Upper lobe of right lung (tissue), 1 donor: ENCODE measurements at places on chromosomes 5 and 9. TPM values are rescaled to one million over a fixed set of nuclear protein-coding genes. Genes with fewer than 3 reads are reported as not detected.

Gene DIPK1B
- total RNA-seq, result 17.7 TPM

DNA sequence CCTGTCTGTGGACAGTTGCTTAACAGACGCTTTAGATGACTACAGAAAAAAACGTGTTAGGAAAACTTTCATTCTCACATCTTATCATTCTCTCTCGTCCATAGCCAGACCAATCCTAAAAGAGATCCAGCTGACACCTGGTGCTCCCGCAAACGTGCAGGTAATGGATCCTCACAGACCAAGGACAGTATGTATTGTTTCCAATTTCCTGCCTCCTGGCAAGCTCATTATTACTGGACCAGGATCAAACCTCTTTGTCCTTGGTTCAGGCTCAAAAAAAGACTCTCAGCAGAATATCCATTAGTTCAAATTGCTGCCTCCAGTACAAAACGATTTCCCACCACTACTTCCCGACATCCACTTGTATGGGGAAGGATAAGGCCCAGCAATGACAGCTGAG is 62.4 kb downstream of the SERINC5 start:
- peak overlapping the region; percentile 49 for H3K27ac ChIP-seq
- no peaks in the 10 kb centered on the region for H3K36me3 ChIP-seq
- H3K4me3 ChIP-seq, result no peak overlapping the region

GRCh38 chr5:15073453-15073852 is 201.9 kb upstream of the ANKH start:
- no peaks in the 10 kb centered on the region for H3K27me3 ChIP-seq
- H3K36me3 ChIP-seq, result no peaks in the 10 kb centered on the region
- no peak overlapping the region for H3K27ac ChIP-seq
- DNase-seq, result no peak

- no peak for DNase-seq
- H3K27me3 ChIP-seq, result no peaks in the 10 kb centered on the region
- no peaks in the 10 kb centered on the region for H3K36me3 ChIP-seq
These were observed 5.8 kb downstream of the SREK1 start for GRCh38 chr5:66149950-66150349.

- H3K27me3 ChIP-seq, result no peaks in the 10 kb centered on the region
- H3K4me1 ChIP-seq, result no peaks in the 10 kb centered on the region
- no peaks in the 10 kb centered on the region for H3K36me3 ChIP-seq
- no peak overlapping the region for H3K4me3 ChIP-seq
- no peak overlapping the region for H3K27ac ChIP-seq
These were observed 13.3 kb upstream of the RECK start for GRCh38 chr9:36023260-36024048.

- no peak overlapping the region for H3K4me3 ChIP-seq
- no peak for DNase-seq
- H3K4me1 ChIP-seq, result no peaks in the 10 kb centered on the region
- H3K36me3 ChIP-seq, result no peaks in the 10 kb centered on the region
These were observed 416.1 kb upstream of the TRPC7 start for GRCh38 chr5:136781464-136781863.

- no peak for DNase-seq
- H3K4me1 ChIP-seq, result no peaks in the 10 kb centered on the region
- no peaks in the 10 kb centered on the region for H3K27me3 ChIP-seq
- no peak overlapping the region for H3K4me3 ChIP-seq
- no peaks in the 10 kb centered on the region for H3K36me3 ChIP-seq
These were observed 11.2 kb upstream of the GLDC start for GRCh38 chr9:6656614-6657300.

DNA sequence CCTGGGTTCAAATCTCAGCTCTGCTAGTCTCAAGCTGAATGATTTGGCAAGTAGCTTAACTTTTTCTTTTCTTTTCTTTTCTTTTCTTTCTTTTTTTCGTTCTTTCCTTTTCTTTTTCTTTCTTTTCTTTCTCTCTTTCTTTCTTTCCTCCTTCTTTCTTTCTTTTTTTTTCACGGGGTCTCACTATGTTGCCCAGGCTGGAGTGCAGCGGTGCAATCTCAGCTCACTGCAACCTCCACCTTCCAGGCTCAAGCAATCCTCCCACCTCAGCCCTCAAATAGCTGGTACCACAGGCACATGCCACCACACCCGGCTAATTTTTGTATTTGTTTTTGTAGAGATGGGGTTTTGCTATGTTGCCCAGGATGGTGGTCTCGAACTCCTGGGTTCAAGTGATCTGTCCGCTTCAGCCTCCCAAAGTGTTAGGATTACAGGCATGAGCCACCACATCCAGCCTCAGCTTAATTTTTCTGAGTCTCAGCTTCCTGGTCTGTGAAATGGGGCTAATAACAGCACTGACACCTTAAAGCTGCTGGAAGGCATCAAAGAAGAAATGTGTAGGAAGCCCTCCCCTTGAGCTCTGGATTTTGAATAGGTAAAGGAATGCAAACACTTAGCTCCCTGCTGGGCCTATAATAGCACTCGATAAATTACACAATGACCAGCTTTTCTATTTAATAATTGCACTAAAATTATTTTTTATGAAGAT is 17.5 kb upstream of the PPARGC1B start:
- no peak for DNase-seq
- no peaks in the 10 kb centered on the region for H3K36me3 ChIP-seq
- H3K27ac ChIP-seq, result no peak overlapping the region
- no peak overlapping the region for H3K4me3 ChIP-seq
- no peaks in the 10 kb centered on the region for H3K4me1 ChIP-seq
- peaks cover 5% of the 10 kb centered on the region for H3K27me3 ChIP-seq

- H3K4me3 ChIP-seq, result no peak overlapping the region
- no peaks in the 10 kb centered on the region for H3K4me1 ChIP-seq
- H3K27ac ChIP-seq, result no peak overlapping the region
- no peaks in the 10 kb centered on the region for H3K27me3 ChIP-seq
These were observed 31.0 kb downstream of the TMEM38B start for GRCh38 chr9:105725370-105725769.

- H3K27me3 ChIP-seq, result no peaks in the 10 kb centered on the region
- no peaks in the 10 kb centered on the region for H3K36me3 ChIP-seq
- no peak overlapping the region for H3K27ac ChIP-seq
These were observed 69.6 kb upstream of the SLC30A5 start for GRCh38 chr5:69024241-69024651.
